Activated CD8-positive, alpha-beta memory T cell treated with anti-CD3 and anti-CD28 coated beads for 1 hour (primary cell): ENCODE measurements at places on chromosomes 3 and 15.

GRCh38 chr3:72894976-72895552 is 7.2 kb downstream of the GXYLT2 start:
- no peak for DNase-seq

- no peak for DNase-seq
These were observed 62.9 kb upstream of the ACAN start for GRCh38 chr15:88740356-88740755.

GRCh38 chr15:77185242-77185785 is 114.4 kb upstream of the TSPAN3 start:
- DNase-seq, result no peak

- no peak for DNase-seq
These were observed 131.5 kb downstream of the MEX3B start for GRCh38 chr15:81914333-81914732.

DNA sequence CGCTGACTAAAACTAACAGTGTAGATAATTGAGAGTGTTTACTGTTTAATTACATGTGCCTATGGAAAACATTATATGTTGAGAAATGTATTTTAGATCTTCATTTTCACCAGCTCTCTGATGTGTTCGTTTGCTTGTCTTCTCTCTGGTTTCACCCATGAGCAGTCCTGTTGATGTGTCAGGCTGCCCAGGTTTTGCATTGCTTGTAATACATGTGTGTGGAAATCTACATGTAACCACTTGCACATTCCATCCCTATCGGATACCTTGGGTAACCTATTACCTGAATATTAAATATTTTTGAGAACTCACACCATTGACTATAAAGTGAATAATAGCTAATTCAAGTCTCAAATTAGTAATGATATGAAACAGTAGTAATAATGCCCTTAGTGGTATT is 13.1 kb downstream of the PPP4R2 start:
- no peak for DNase-seq

DNA sequence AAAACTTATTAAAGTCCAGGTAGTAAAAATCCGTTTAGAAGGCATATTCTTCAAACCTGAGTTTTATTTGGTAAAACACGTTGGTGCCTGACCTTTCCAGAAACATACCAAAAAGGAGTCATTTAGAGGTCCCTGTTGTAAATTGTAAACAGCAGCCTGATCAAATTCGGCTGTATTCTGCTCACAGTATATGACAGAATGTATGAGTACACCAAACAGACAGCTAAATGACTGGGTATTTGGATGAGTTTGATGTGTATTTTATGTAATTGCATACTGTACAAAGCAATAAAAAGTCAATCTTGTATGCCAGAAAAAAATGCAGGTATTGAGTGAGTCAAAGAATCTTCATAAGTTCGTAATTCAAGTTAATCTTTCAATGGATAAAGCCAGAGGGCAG is 330.4 kb downstream of the RBMS3 start:
- DNase-seq, result no peak

- DNase-seq, result no peak
These were observed 26.5 kb upstream of the POLR2M start for GRCh38 chr15:57680021-57680420.

- no peak for DNase-seq
These were observed 94.2 kb downstream of the MINAR1 start for GRCh38 chr15:79526376-79526775.

- DNase-seq, result no peak
These were observed 417.6 kb upstream of the WNT5A start for GRCh38 chr3:55904716-55905115.

DNA sequence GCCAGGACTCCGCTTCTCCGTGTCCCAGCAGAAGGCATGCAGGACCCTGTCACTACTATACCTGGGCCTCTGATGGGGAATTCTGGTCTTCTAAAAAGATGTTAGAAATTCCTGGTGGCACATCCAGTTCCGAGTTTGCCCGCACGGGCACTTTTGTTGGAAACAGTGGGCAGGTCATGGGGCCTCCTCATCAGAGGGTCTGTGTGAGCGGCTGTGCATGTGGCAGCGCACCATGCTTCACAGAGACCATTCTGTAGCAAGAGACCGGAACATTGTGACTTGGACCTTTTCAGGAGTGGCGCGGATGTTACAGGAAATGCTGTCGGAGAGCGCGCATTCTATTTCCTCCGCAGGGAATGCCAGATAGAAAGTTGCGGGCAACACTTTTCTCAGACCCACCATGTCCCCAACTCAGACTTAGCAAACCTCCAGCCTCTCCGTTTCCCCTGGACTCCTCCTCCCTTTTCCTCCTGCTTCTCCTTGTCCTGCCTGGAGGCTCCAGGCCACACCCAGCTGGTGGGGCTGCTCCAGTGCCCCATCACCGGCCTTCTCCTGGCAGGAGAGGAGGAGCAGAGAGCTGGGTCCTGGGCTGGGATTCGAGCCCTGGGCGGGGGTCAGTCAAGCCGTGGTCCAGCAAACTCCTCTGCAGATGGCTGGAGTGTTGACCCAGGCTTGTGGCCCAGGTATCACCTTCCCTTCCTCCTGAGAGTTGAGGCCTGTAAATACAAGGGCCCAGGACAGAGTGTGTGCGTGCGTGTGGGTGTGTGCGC is 46.6 kb downstream of the KLF13 start:
- no peak for DNase-seq

DNA sequence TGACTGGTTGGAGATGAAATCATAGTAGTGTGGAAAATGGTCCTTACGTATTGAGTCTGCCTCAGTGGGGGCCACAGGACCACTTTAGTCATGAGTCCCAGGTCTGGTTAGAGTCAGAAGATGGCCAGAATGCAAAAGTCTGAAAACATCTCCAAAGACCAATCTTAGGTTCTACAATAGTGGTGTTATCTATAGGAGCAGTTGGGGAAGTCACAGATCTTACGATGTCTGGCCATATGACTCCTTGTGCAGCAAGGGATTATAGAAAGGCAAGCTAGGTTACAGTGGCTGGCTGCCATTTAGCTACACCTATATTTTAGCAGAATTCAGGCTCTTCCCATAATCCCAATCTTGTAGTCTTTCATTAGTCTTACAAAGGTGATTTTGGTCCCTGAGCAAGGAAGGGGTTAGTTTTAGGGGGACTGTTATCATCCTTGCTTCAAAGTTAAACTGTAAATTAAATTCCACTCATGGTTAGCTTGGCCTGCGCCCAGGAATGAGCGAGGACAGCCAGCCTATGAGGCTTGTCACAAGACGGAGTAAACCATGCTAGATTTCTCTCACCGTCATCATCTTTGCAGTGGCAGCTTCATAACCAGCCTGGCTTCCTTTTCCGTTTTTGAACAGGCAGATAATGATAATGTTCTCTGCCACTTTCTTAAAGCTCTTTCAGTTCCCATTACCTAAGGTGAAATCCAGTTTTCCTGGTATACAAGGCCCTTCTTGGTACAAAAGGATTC is 134.1 kb downstream of the VPS8 start:
- no peak for DNase-seq

- no peak for DNase-seq
These were observed 36.0 kb upstream of the EOMES start for GRCh38 chr3:27758083-27758482.

- DNase-seq, result no peak
These were observed 326.1 kb downstream of the SATB1 start for GRCh38 chr3:18098960-18099587.

- no peak for DNase-seq
These were observed 141.1 kb downstream of the DOCK3 start for GRCh38 chr3:50815844-50816243.

DNA sequence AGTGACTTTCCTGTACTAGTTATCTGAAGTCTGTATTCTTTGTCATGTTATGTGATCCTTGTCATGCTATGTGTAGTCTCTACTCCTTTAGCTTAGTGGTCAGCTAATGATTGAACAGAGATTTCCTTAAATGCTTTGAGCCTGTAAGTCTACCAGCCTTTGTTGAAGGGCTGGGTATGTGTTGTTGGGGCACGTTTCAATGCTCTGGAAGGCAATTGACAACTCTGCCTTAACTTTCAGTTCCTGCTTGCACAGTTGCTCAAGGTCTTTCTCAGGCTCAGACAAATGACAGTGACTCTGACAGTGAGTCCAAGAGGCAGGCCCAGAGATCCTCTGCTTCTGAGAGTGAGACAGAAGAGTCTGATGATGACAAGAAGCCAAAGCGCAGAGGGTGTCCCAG is 89.3 kb downstream of the CHD2 start:
- no peak for DNase-seq

- DNase-seq, result no peak
These were observed 14.1 kb downstream of the SLCO3A1 start for GRCh38 chr15:91867581-91868026.

DNA sequence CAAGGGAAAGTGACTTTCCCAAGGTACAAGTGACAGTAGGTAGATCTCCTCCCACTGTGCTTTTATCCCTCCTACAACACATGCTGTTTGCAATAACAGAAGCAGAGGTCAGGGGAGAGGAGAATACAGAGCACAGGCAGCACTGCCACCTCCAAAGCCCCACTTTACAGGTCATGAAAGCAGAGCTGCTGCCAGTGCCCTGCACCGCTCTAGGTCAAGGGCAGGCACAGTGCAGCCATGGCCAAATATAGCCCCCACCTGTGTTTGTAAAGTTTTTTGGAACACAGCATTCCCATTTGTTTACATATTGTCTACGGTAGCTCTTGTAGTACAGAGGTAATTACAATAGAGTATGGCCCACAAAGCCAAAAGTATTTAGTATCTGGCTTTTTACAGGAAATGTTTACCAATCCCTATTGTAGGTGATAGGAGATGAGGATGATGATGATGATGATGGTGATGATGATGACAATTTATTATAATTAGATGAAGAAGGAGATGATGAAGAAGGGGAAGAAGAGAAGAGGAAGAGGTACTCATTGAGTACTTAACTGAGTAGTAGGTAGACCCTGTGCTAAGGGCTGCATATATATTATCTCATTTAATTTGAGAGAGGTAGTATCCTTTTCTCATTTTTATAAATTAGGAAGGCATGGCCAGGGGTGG is 20.4 kb downstream of the HDC start:
- DNase-seq, result no peak

GRCh38 chr3:8276506-8276905 is 225.1 kb upstream of the LMCD1 start:
- no peak for DNase-seq

DNA sequence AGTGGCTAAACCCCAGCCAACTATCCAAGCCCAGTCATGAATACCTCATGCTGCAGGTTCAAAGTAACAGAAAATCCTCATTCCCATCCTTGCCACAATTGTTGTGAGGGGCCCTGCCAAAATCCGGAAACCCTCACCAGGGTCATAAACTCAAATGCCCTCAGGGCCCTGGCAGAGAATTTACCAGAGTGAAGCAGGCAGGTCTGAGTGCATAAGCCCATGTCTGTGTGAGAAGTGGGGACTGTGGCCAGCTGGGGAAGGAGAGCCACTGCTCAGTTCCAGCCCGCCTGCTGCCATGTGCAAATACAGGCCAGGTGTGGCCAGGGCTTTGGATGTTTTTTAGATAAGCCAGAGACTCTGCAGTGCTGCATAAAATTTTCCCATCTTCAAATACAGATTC is 7.0 kb downstream of the CEP152 start:
- DNase-seq, result no peak

GRCh38 chr15:74793135-74794028 is 11.5 kb downstream of the CSK start:
- DNase-seq, result no peak

- DNase-seq, result no peak
These were observed 105.0 kb downstream of the SSR3 start for GRCh38 chr3:156449710-156450574.
